ENCODE measurements at places on chromosomes 7 and 10.

DNA sequence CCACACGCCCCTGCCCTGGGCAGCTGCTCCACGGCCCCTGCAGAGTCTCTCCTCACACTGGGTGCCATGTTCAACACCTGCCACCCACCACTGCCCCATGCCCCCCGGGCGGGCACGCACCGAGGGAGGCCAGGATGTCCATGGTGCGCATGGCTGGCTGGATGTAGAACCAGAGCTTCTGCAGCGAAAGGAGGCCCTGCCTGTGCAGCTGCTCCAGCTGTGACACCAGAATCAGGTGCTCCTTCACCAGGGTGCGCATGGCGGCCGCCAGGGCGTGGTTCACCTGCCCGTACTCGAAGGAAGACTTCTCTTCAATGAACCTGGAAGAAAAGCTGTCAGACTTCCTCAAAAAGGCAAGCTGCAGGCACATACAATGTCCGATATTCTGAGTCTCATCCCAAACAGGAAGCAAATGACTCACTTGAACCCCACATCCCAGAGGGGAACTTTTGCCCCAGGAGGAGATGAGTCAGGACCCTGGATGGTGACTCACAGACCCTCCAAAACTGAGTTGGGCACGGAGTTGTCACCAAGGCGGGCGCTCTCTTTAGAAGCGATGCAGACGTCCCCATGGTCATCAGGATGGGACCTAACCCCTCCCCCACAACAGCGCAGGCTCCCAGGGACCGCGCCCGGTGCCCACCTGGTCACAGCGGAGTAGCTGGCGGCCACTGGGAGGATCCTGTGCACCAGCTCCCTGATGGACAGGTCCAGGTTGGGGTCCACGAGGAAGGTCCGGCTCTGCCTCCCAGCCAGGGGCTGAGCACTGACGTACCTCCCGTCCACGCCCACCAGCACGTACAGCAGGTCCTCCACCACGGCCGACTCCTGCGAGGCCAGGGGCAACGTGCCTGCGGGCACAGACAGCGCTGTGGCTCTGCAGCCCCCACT is 15.5 kb downstream of the TUBGCP2 start:
- no peak for DNase-seq

- no peak for DNase-seq
Measured at GRCh38 chr10:11608159-11609013, 3.1 kb downstream of the USP6NL start.

- DNase-seq: no peak
Measured at GRCh38 chr7:75921479-75921878, 6.5 kb downstream of the POR start.

GRCh38 chr7:128039544-128039953 is 8.3 kb upstream of the LRRC4 start:
- DNase-seq: no peak

GRCh38 chr7:83872501-83872900 is 223.6 kb upstream of the SEMA3E start:
- no peak for DNase-seq

- no peak for DNase-seq
Measured at GRCh38 chr10:76882796-76883195, 754.8 kb downstream of the KCNMA1 start.
